Activated naive CD8-positive, alpha-beta T cell treated with anti-CD3 and anti-CD28 coated beads, Interleukin-2, amount 50 U/mL, for 24 hours (primary cell): ENCODE measurements at places on chromosomes 2 and 18.
A peak's percentile ranks its signal among the peaks of the same experiment; 100 is the strongest.

DNA sequence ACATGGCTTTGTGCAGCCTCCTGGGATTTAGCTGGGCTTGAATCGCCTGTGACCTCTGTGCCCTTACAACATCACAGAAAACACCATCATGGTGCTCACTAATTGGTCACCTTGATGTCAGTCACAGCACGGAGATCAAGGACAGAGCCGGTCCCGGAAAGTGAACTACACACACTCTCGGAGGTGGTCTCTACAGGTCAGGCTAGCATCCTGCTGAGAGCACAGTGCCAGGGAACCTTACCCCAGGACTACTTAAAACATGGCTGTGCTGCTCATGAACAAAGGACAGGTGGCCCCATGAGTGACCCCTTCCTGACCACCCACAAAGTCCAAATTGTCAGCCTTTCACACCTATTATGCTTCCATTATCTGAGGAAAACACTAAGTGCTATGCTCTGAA is 1782.1 kb upstream of the CELF4 start:
- H3K36me3 ChIP-seq, result no peaks in the 10 kb centered on the region
- no peak overlapping the region for H3K27ac ChIP-seq
- H3K27me3 ChIP-seq, result no peaks in the 10 kb centered on the region
- no peak overlapping the region for H3K4me3 ChIP-seq

DNA sequence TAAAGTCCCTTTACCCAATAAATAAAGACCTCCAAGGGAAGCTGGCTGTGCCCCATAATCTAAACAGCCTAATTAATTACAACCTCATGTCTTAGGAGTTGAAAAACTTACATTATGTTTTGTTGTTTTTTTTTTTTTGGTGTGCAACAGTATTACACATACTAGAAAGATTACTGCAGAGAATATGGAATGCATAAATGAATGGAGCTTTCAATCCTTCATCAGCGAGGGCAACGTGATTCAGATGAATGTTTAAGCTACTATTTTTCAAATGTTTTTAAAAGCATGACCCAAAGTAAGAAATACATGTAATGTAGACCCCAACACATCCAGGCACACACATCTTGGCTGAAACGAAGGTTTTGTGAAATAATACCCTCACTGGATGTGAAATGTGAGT is 167.1 kb upstream of the FN1 start:
- no peak for DNase-seq
- H3K4me1 ChIP-seq, result no peaks in the 10 kb centered on the region
- H3K27me3 ChIP-seq, result peaks cover 2% of the 10 kb centered on the region
- H3K36me3 ChIP-seq, result no peaks in the 10 kb centered on the region
- H3K27ac ChIP-seq, result no peak overlapping the region

- H3K27me3 ChIP-seq, result no peaks in the 10 kb centered on the region
- peaks cover 27% of the 10 kb centered on the region for H3K36me3 ChIP-seq
- no peak for DNase-seq
- peaks cover 39% of the 10 kb centered on the region for H3K4me1 ChIP-seq
Observed at GRCh38 chr2:86744152-86744551, 24.1 kb downstream of the RMND5A start.

DNA sequence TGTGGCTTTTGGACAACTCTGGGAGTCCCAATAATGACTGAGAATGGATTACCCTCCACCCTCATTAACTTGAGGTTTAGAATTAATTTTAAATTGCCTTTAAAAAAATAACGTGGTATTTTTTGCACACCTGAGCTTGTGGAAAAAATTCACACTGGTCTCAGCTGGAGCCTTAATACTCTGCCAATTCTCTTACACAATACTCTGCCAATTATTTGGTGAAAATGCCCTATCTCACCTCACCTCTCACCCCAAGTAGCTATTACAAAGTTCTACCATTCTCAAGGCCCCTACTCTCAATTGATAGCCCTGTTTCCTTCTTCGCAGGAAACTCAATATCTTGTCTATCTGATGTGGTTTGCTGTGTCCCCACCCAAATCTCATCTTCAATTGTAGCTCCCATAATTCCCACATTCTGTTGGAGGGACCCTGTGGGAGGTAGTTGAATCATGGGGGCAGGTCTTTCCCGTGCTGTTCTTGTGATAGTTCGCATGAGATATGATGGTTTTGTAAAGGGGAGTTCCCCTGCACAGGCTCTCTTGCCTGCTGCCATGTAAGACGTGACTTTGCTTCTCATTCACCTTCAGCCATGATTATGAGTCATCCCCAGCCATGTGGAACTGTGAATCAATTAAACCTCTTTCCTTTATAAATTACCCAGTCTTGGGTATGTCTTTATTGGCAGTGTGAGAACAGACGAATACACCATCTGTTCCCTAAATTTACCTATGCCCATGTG is 27.4 kb upstream of the C2orf69 start:
- H3K27ac ChIP-seq, result no peak overlapping the region
- no peaks in the 10 kb centered on the region for H3K4me1 ChIP-seq
- no peak overlapping the region for H3K4me3 ChIP-seq
- H3K27me3 ChIP-seq, result peaks cover 12% of the 10 kb centered on the region

GRCh38 chr2:150811259-150811855 is 323.9 kb upstream of the RND3 start:
- no peak for DNase-seq
- no peak overlapping the region for H3K4me3 ChIP-seq
- no peak overlapping the region for H3K27ac ChIP-seq
- H3K4me1 ChIP-seq, result no peaks in the 10 kb centered on the region

DNA sequence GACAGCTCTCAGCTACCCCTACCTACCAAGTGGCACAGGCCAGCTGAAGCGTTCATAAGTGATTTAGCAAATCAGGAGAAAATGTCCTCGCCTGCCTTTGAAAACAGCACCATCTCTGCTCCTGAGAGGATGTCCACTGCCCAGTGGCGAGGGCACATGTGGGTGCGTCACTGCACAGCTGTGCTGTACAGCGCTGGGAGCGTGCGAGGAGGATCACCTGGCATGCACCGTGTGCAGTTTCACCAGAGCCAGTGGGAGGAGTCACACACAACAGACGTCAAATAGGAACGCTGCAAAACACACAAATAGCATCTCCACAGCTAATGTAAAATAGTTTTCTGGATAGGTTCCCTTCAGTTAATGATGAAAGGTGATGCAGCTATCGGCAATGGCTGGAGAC is 154.1 kb downstream of the HDAC4 start:
- peak overlapping the region; percentile 41 for H3K4me3 ChIP-seq
- no peak overlapping the region for H3K27ac ChIP-seq
- H3K36me3 ChIP-seq, result peaks cover 4% of the 10 kb centered on the region

GRCh38 chr2:144628566-144628965 is 108.6 kb upstream of the ZEB2 start:
- no peak for DNase-seq
- no peak overlapping the region for H3K27ac ChIP-seq
- peaks cover 7% of the 10 kb centered on the region for H3K4me1 ChIP-seq
- no peaks in the 10 kb centered on the region for H3K36me3 ChIP-seq

GRCh38 chr2:59168766-59169165 is 927.6 kb upstream of the FANCL start:
- DNase-seq, result no peak
- no peaks in the 10 kb centered on the region for H3K4me1 ChIP-seq
- H3K4me3 ChIP-seq, result no peak overlapping the region

DNA sequence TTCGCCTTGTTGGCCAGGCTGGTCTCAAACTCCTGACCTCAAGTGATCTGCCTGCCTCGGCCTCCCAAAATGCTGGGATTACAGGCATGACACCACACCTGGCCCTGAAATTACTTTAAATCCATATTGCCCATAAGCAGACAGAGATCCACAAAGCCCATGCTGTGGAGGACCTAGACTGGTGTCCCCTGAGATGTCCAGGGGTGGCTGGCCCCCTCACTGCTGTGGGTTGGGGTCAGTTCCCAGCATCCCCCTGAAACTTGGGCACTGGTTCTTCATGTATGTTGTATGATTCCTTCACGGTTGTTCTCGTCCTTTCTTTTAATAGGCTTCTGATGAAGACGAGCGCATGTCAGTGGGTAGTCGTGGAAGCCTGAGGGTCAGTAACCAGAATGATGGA is 78.1 kb upstream of the RBM44 start:
- H3K27ac ChIP-seq, result peak overlapping the region; percentile 7
- no peak for DNase-seq
- H3K27me3 ChIP-seq, result no peaks in the 10 kb centered on the region
- H3K4me1 ChIP-seq, result peaks cover 39% of the 10 kb centered on the region

- peak overlapping the region; percentile 73 for H3K27ac ChIP-seq
- peaks cover 24% of the 10 kb centered on the region for H3K36me3 ChIP-seq
- H3K4me3 ChIP-seq, result peak overlapping the region; percentile 43
- no peak for DNase-seq
Observed at GRCh38 chr2:63856303-63856603, 14.6 kb downstream of the UGP2 start.

DNA sequence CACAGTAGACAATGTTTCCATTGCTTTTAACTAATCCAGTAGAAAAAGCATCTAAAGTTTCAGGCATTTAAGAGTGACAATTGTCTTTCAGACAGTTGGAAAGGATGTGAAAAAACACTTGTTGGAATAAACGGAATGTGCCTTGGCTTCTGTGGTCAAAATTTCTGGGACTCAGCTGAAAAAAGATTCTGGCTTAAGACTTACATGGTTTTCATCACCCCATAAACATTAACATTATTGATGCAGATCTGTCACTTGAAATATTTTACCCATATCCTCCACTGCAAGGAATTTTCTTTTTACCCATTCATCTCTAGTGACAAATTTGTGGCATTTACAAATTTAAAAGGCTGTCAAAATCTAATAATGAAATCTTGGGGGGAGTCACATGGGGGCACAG is 166.0 kb downstream of the SRBD1 start:
- no peak for DNase-seq
- H3K27me3 ChIP-seq, result no peaks in the 10 kb centered on the region
- H3K4me1 ChIP-seq, result no peaks in the 10 kb centered on the region

DNA sequence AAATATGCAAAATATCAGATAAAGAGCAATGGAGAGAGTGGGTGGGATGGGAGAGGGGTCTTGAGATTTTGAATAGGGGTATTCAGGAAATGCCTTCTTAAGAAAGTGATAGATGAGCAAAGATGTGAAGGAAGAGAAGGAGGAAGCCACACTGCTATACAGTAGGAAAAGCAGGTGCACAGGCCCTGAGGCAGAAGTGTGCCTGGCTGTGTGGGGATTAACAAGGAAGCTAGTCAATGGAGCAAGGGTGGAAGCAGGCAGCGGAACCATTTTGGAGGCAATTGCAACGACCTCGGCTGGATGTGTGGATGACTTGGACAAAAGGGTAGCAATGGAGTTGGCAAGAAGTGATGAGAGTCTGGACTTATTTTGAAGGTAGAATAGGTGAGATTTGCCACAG is 11.0 kb upstream of the CNGA3 start:
- H3K4me1 ChIP-seq, result no peaks in the 10 kb centered on the region
- DNase-seq, result no peak
- H3K27ac ChIP-seq, result no peak overlapping the region

GRCh38 chr2:239952665-239953417 is 72.3 kb downstream of the NDUFA10 start:
- H3K27ac ChIP-seq, result no peak overlapping the region
- peaks cover 6% of the 10 kb centered on the region for H3K36me3 ChIP-seq
- H3K27me3 ChIP-seq, result no peaks in the 10 kb centered on the region

GRCh38 chr2:27891673-27892105 is 1.2 kb downstream of the BABAM2 start:
- peaks cover 64% of the 10 kb centered on the region for H3K4me1 ChIP-seq
- H3K36me3 ChIP-seq, result peaks cover 27% of the 10 kb centered on the region
- H3K27ac ChIP-seq, result peak overlapping the region; percentile 100
- no peak for DNase-seq
- H3K27me3 ChIP-seq, result peaks cover 2% of the 10 kb centered on the region

DNA sequence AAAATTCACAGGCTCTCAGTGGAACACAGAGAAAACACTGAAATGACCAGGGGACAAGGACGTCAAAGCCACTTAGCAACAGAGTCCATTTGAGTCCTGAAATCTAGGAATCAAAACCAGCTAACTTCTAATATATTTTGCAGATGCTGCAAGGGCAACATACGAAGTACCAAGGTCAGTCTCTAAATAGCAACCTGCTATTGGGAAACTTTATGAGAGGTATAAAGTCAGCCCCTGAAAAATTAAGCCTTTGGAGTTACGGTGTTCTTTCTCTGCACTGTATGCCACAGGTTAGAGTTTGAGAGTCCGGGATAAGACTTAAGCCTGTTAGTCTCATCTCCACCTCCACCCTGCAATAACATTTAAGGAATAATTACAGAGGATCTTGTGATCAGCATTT is 13.3 kb downstream of the NPC1 start:
- H3K4me1 ChIP-seq, result peaks cover 34% of the 10 kb centered on the region
- no peak overlapping the region for H3K27ac ChIP-seq
- peaks cover 36% of the 10 kb centered on the region for H3K36me3 ChIP-seq
- no peaks in the 10 kb centered on the region for H3K27me3 ChIP-seq
- no peak for DNase-seq

DNA sequence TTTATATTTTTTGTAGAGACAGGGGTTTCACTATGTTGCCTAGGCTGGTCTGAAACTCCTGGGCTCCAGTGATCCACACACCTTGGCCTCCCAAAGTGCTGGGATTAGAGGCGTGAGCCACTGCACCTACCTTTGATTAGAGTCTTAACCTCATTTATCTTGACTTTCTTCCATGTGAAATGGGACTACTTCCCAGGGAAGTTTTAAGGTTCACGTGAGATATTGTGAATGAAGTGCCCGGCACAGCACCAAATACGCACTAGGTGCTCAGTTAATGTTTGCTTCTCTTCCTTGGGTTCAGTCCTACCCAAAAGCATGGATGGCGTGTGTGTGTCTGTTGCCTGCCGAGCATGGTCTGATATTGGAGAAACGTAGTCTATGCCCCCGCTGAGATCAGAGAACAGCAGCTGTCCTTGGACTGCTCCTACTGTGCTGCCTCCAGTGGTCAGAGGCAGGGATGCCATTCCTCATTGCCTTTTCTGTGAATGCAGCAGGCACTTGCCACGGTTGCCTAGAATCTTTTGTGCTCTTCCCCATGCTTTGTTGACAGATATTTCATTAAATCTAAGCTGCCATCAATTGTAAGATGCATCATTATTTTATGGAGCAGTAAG is 12.3 kb upstream of the TFCP2L1 start:
- H3K36me3 ChIP-seq, result no peaks in the 10 kb centered on the region
- H3K27me3 ChIP-seq, result peaks cover 10% of the 10 kb centered on the region
- no peaks in the 10 kb centered on the region for H3K4me1 ChIP-seq
- no peak overlapping the region for H3K27ac ChIP-seq
- no peak for DNase-seq
- H3K4me3 ChIP-seq, result no peak overlapping the region

GRCh38 chr2:134647607-134648256 is 71.1 kb downstream of the TMEM163 start:
- H3K36me3 ChIP-seq, result peaks cover 2% of the 10 kb centered on the region
- no peak overlapping the region for H3K27ac ChIP-seq
- H3K4me1 ChIP-seq, result no peaks in the 10 kb centered on the region
- H3K27me3 ChIP-seq, result peaks cover 1% of the 10 kb centered on the region
- no peak for DNase-seq
- H3K4me3 ChIP-seq, result no peak overlapping the region

GRCh38 chr2:192236136-192236535 is 41.4 kb upstream of the TMEFF2 start:
- no peak overlapping the region for H3K4me3 ChIP-seq
- H3K4me1 ChIP-seq, result no peaks in the 10 kb centered on the region
- no peaks in the 10 kb centered on the region for H3K36me3 ChIP-seq

- no peaks in the 10 kb centered on the region for H3K4me1 ChIP-seq
- H3K36me3 ChIP-seq, result no peaks in the 10 kb centered on the region
- no peak overlapping the region for H3K27ac ChIP-seq
- no peak overlapping the region for H3K4me3 ChIP-seq
- no peak for DNase-seq
Observed at GRCh38 chr18:10194592-10194991, 259.8 kb upstream of the APCDD1 start.
